ENCODE measurements at places on chromosomes 5 and 9.

GRCh38 chr5:4137781-4138180 is 542.1 kb downstream of the IRX1 start:
- no peak for DNase-seq

GRCh38 chr5:149207831-149208230 is 63.8 kb upstream of the AFAP1L1 start:
- no peak for DNase-seq

GRCh38 chr9:134690946-134691694 is 49.5 kb downstream of the COL5A1 start:
- no peak for DNase-seq

GRCh38 chr9:75233011-75233410 is 144.7 kb downstream of the OSTF1 start:
- no peak for DNase-seq

DNA sequence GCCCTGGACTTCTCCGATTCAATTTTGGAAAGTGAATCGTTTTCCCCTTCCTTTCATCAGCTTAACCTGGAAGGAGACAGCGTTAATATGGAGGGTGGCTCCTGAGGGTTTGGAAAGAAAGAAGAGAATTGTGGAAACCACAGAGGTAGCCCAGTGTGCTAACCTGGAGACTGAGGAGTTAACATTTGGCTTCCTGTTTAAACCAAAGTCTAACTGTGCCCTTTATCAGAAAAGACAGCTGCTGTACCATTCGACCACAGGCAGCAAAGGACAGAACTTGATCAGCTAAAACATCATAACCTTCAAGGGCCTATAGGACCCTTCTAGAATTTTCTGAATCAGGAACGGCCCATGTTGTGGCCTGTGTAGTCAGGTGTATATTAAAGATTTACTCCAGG is 735 bp downstream of the IDNK start:
- no peak for DNase-seq

DNA sequence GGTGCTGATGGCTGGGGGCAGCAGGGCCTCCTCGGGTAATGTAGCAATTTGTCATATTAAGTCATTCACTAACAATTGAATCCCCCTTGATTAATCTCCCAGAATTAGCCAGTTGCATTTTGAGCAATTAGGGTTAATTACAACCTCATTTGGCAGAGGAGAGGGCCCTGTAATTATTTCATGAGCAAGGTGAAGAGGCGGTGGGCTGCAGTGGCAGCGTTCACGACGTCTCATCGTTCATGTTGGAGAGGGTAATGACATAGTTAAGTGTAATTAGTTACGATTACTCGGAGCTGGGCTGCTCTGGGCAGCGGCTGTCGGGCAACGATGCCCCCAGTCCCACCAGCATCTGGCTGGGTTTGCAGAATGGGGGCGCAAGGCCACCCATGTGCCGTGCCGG is 46.0 kb downstream of the NEK6 start:
- no peak for DNase-seq

GRCh38 chr9:87146933-87147332 is 199.6 kb upstream of the GAS1 start:
- no peak for DNase-seq

- no peak for DNase-seq
Measured at GRCh38 chr5:134411228-134411545, 494 bp downstream of the CDKN2AIPNL start.

- DNase-seq, result no peak
Measured at GRCh38 chr9:75105841-75106240, 17.5 kb downstream of the OSTF1 start.

DNA sequence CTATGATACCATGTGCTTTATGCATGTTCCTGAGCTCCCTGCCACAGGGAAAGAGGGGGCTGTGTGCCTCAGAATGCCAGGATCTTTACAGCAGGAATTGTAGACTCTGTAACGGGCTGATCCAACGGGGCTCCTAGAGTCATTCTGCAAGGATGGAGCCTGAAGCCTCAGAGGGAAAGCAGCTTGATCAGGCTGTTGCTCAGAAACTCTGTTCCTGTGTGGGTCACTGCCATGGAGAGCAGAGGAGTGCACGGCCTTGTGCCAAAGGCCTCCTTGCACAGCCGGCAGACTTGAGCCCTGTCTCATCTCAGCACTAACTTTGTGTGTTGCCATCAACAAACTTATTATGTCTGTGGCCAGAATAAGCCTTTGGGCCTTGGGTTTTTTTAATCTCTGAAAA is 51.8 kb downstream of the AMBP start:
- DNase-seq, result no peak
